HT-29 (cell line): ENCODE measurements at places on chromosomes 7 and 10.

DNA sequence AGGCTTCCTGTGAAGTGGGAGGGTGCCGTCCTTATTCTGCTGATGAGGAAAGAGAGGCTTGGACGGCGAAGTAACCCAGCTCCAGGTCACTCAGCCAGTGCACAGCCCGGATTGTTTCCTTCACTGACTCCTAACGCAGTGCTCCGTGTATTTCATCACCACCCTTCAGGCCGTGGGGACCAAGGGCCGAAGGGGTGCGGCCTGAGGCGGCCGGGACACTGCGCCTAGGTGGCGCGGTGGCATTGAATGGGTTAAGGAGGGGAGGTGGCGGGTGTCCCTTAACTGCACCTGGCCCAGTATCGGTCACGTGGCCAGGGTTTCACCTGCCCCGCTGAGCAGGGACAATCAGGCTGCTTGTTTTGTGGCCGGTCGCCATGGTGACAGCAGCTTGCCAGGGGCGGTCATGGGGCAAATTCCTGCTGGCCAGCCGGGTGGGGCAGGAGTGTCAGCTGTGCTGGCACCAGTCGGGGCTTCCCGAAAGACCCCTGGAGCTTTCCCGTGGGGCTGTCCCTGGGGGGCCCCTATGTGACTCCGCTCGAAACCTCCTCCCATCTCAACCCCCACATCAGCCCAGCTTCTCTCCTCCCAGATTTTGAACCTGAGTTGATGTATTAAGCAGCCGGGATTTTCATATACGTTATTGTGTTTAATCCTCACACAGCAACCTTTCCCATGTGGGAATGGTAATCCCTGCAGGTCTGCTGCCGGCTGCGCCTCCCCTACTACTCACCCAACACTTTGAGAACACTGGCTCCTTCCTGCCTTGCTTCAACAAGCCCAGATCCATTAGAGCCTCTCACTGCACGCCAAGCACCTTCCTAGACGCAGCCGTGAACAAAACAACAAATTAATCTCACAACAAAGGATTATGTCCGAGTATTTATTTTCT is 4.4 kb upstream of the ABHD11 start:
- DNase-seq, result peak; percentile 100

GRCh38 chr10:126421756-126422256 is 33.5 kb upstream of the ADAM12 start:
- no peak for DNase-seq

- no peak for DNase-seq
Observed at GRCh38 chr7:41729059-41729458, 26.2 kb upstream of the INHBA start.

DNA sequence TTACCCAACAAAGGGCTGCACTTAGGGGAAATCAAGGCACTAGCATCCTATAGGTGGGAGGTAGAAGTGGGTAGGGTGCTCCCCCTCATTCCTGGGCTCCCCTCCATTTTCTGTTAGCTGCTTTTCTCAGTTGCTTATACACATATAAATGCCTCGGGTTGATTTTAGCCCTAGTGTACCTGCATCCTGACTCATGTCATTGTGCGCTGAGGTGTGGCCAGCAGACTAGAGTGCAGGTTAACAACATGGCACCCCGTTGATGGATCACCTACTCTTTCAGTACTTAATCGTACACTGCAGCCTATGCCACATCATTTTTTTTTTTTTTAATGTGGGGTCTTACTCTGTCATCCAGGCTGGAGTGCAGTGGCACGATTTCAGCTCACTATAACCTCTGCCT is 144.0 kb upstream of the ITGB1 start:
- DNase-seq, result no peak

DNA sequence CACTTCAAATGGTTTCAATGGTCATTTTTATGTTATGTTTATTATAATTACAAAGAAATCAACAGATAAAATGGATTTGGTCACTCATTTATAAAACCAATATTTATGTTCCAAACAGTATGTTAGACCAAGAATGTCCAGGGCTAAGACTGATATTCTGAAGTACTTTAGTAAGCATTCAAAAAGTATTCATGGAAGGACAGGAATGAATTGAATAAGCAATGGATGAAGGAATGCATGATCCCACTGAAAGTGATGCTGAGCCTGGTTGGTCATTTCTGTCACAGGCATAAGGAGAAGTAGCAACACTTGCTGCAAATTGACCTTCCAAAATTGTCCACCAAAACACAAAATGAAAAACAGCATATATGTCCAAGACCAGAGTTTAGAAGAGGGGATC is 189.0 kb upstream of the CELF2 start:
- DNase-seq, result no peak

DNA sequence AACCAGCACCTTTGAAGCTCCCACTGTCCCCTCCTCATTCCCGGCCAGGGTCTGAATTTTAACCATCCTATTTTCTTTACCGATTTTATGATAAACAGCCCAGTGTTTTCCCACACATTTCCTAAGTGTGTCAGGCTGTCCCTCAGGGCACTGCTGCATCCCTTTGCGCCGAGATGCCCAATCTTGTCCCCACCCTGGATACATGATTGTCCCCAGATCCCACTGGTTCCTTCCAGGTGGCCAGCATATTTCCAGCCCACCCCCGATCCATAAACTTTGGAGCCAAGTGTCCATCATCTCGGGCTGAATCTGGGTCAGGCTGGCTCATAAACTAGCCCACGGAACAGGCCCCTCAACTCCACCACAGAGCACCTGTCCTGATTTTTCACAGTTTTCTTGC is 137.2 kb downstream of the CDH23 start:
- DNase-seq, result no peak

DNA sequence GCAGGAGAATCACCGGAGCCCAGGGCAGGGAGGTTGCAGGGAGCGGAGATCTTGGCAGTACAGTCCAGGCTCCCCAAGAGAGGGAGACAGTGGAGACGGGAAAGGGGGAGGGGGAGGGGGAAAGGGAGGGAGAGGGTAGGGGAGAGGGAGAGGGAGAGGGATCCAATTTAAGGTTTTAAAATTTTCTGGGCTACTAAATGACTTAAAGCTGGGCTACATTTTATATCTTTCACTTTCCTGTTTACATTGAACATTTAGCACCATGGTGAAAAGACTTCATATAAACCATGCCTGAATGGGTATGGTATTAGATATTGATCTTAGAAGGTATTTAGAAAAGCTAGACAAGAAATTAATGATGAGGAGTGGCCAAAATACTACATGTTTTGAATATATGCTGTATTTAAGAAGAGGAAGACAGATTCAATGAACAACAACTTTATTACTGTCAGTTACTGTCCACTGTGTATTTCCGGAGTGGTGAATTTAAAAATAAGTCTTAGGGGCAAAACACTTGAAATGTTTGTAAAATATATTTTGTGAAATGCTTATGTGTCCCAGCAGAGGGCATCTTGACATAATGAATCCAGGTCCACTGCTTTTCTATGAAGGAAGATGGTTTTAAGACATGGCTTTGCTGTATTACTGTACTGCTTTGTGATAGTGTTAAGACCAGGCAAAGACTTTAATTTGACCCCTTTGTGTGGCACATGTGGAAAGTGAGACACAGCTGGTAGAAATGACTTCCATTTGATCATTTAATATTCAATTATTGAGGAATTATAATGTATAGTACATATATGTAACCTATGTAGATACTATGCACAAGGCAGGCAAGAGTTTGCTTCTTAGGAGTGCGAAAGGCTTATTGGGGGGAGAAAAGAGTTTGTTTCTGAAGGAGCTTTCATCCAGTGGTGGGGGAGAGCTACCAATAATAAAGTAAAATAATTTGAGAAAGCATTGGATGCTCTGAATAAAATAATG is 52.8 kb downstream of the NRF1 start:
- DNase-seq, result peak; percentile 78

GRCh38 chr10:38010119-38010903 is at the start of gene ZNF33A:
TSS of gene ZNF33A (plus strand) at chr10:38010675. CDS start at chr10:38012342, 1,667 bp downstream.
- DNase-seq, result peak; percentile 95

DNA sequence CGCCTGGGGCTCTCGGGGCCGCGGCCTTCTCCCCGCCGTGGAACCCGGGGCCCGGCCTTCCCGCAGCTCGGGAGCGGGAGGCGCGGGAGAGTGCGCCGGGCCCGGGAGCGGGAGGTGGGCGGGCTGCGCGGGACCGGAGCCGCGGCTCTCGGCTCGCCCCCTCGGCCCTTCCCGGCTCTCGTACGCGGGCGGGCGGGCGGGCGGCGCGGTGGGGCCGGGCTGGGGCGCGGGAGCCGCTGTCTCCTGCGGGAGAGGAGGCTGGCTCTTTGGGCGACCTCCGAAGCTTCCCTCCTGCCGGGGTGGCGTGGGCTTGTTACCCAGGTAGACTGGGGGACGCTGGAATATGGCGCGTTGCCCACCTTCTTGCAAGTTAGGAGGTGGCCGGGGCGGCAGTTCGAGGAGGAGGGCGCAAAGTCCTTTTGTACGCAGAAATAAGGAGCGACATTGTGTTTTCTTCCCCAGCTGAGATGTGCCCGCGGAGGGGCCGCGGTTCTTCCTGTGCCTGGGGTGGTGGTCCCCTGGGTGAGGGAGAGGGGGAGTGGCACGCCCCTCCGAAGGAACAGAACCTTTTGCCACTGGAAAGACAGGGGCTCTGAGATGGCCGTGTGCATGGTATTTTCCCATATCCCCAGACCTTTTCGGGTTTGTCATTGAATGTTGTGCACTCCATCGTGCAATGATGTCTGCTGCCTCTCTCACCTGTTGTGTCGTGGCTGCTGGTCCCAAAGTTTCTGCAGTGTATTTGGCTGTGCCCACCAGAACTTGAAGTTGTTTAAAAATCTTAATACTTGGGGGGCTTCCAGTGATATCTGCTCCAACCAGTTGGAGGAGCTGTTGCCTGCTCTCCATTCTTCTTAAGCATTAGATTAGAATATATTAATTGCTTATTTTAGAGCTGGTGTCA is 844 bp downstream of the NRF1 start:
- peak; percentile 57 for DNase-seq

GRCh38 chr7:117728890-117729624 is 144.2 kb downstream of the CTTNBP2 start:
- DNase-seq, result no peak

DNA sequence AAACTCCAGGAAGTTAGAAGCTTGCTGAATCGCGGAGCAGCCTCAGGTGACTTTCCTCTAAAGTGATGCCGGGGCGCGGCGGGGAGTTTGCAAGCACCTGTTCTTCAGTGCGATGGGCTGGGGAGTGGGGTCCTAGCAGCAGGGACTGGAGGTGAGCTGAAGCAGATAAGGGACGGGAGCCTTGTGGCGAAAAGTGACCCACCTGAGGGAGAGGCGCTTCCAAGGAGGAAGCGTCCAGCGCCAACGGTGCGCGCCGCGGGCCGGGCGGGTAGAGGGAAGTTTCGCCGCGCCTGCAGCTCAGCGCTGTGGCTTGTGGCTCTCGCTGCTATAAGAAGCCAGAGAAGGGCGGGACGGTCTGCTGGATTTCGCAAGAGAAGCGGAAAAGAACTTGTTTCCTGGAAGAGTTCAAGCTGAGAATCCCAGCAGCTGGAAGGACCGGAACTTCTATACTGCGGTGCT is at the start of gene STEAP4:
TSS of gene STEAP4 (minus strand) at position 305 of the 459 bp plus-strand sequence. CDS start 22,625 bp downstream, outside the sequence.
- peak; percentile 95 for DNase-seq

DNA sequence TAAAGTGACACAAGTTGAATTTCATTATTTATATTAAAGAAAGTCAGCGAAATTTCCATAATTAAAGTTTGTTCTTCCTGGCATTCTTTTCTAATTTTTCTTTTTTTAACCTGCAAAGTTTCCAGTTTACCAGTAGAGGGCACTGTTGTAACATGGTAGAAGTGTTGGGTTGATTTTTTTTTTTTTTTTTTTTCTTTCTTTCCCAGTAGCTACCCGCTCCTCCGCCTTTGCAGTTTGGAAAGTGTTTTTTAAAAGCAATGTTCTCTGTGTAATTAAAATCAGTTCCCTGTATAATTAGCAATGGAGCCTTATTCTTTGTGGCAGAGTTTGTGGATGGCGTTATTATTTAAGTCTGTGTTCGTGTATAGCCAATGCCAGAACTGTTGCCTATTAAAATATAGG is 53.7 kb downstream of the TAF3 start:
- DNase-seq, result peak; percentile 70
